Smooth muscle cell of the brain vasculature (primary cell): ENCODE measurements at places on chromosomes 11 and 22.

GRCh38 chr11:16607675-16608644 lies 130.5 kb upstream of the C11orf58 start:
- no peak for DNase-seq

DNA sequence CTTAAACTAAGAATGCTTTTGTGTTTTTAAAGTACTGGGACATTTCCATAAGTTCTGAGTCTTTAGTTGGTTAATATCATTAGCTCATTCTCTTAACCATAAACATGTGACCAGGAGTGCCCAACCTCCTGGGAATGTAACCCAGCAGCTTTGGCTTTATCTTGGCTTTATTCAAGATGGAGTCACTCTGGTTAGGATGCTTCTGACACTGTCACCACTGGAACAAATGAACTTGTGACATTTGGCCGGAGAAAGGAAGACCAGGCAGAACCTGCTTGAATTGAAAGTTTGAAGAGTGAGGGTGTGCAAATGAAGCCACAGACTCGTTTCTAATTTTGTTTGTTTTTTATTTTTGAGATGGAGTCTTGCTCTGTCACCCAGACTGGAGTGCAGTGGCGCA lies 54.6 kb downstream of the OSBP2 start:
- DNase-seq: no peak

GRCh38 chr22:17192186-17192585 lies 27.0 kb downstream of the ADA2 start:
- no peak for DNase-seq

- DNase-seq: no peak
Measured at GRCh38 chr22:39214383-39215069, 30.3 kb downstream of the PDGFB start.

GRCh38 chr11:111457731-111458368 lies 54.3 kb downstream of the BTG4 start:
- no peak for DNase-seq

- DNase-seq: no peak
Measured at GRCh38 chr11:125773516-125773915, 5.1 kb downstream of the PATE2 start.

DNA sequence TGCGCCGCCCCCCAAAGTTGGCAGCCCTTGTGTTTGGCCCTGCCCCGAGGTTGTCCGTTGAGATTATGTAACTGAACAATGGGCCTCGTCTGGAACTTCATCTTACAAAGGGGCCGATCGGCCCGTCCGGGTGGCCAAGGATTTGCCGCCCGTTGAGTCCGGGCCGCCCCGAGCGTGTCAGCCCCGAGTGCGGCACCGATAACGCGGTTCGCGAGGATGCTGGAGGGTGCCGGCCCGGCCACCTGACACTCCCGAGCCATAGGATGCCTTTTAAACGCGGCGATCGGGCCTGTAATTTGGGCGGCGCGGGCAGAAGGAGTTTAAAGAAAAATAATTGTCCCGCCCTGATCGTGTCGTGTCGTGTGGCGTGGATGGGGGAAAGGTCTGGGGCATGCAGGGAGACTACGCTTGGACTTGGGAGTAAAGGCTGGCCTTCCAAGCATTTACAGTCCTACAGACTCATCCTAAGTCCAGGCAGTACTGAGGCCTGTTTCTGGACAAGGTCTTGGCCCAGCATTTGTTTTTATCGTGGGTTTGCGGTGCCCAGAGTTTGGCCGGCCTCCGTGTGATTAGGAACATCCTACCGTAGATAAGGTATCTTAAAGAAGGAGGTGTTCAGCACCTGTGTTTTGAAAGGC lies 1.3 kb downstream of the WEE1 start:
- DNase-seq: no peak

DNA sequence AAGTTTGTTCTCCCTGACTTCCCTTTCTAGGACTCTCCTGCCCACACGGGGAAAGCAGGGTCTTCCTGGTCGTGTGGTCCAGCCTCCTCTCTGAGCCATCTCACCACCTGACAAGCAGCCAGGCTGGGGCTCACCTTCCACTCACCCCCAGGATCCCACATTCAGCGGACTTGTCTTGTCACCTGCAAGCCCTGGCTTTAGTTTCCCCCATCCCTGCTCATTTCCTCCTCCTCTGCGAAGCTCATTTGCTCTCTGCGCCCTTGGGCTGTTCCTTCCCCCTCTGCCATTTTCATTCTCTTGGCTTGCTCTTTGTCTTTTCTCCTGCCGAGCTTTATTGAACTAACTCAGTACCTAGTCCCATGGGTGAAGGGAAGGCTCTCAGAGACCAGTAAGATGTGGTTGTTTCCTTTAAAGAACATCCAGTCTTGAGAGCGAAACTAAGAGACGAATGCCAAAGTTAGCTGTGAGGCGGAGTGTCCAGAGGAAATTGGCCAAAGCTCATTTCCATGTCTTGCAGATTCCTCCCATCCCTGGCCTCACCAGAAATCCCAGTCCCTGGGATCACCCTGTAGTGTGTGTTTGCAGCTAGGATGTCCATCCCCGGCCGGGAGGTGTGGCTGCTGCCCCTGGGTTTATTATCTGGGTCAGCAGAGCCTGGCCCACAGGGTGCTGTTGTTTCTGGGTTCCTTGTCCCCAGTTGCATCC lies 2.0 kb downstream of the ST14 start:
- no peak for DNase-seq

DNA sequence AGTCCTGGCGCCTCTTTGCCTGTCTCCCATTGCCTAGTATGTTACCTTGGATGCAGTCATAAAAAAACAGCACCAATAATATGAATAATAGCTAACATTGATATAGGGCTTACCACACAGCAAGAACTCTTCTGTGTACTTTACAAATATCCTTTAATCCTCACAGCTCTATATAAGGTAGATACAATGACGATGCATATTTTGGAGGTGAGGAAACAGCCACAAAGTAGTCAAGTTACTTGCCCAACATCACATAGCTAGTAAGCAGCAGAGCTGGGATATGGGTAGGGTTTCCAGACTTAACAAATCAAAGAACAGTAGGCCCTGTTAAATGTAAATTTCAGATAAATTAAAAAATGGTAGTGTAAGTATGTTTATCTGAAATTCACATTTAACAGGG lies 128.8 kb downstream of the ST3GAL4 start:
- DNase-seq: no peak

- no peak for DNase-seq
Measured at GRCh38 chr11:821512-822371, 3.0 kb downstream of the PNPLA2 start.

GRCh38 chr22:39638958-39639357 lies 68.4 kb downstream of the CACNA1I start:
- DNase-seq: no peak

- no peak for DNase-seq
Measured at GRCh38 chr11:82754410-82754809, 20.7 kb upstream of the FAM181B start.

DNA sequence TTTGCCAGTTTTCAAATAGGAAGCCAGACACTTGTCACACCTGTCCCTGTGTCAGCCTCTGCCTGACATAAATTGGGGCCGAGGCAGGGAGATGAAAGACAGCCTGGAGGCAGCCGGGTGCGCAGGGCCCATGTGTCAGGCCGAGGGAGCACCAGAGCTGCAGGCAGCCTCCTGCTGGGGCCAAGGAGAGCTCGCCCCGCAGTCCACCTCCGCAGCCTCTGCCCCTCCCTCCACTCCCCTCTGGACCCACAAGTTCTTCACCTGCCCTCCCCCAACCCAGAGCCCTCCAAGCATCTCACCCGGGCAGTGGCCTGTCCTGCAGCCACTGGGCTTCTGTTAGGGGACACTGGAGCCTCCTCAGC lies 8.8 kb downstream of the RTN4R start:
- DNase-seq: no peak

- DNase-seq: no peak
Measured at GRCh38 chr11:64186492-64187165, 658 bp downstream of the STIP1 start.

DNA sequence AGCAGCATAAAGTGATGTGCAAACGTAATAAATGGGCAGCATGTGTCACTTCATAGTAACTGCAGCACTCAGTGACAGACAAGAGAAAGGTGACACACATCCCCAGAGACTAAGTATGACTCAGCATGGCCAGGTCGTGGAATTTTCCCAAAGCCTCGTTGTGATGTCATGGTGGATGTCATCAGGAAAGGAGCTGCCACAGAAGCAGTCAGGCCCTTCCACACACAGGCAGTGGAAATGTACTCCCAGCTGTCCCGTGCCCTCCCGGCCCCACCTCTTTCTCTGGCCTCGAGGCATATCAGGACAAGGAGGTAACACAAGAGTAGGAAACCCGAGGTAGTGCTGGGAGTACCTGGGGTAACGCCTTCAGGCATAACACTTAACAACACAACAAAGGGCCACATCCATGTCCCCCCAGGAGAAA lies 8.1 kb downstream of the PC start:
- no peak for DNase-seq

GRCh38 chr11:79440571-79441460 lies at the start of gene TENM4:
TENM4 (minus strand) TSS chr11:79441030; CDS start chr11:79069944, 371,086 bp downstream.
- peak; percentile 39 for DNase-seq

DNA sequence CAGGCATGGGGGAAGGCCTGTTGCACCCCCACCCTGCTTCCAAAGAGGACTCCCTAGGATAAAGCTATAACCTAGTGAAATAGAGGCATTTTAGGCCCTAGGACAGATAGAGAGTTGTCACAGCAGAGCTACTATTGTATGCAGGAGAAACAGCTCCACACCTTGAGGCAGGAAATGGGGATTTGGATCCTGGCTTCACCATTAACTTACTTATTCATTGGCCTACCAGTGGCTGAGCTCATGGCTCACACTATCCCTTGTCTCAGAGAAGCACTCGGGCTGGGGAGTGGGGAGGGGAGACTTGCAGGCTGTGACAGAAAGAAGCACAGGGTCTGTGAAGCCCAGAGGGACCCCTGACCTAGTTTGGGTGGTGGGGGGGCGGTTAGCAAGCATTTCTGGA lies 999 bp upstream of the PDE2A start:
- DNase-seq: no peak

DNA sequence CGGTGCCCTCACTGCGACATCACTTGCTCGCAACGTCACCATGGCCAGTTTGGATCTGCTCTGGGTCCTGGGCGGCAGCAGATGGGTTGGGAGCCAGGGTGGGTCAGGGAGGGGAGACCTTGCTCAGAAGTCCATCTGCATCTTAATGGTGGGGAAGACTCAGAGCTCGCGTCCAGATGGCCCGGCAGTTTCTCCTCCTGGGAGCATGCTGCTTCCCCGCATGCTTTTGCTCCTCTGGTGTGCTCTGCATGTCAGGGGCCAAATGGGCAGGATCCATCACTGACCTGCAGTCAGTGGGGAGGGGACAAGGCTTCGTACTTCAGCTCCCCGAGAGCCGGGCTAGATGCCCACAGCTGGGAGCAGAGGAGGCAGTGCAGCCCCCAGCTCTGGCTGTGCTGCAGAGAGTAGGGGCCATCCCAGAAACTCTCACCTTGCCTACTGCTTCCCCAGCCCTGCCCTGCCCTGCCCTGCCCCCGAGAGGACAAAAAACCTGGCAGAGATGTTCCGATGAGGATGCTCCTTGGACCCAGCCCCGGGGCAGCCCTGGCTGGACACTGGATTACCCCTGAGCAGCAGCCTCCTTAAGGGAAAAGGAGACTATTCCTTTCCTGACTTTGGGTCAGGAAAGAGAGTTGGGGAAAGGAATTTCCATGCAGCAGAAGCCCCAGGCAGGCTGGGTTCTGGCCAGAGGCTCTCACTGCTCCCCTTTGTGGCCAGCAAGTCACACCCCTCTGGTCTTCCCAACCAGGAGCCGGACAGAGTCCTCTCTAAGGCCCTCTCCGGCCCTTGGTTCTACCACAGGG lies 149.9 kb downstream of the PKNOX2 start:
- no peak for DNase-seq

- no peak for DNase-seq
Measured at GRCh38 chr11:7690648-7691047, 15.6 kb downstream of the OVCH2 start.

DNA sequence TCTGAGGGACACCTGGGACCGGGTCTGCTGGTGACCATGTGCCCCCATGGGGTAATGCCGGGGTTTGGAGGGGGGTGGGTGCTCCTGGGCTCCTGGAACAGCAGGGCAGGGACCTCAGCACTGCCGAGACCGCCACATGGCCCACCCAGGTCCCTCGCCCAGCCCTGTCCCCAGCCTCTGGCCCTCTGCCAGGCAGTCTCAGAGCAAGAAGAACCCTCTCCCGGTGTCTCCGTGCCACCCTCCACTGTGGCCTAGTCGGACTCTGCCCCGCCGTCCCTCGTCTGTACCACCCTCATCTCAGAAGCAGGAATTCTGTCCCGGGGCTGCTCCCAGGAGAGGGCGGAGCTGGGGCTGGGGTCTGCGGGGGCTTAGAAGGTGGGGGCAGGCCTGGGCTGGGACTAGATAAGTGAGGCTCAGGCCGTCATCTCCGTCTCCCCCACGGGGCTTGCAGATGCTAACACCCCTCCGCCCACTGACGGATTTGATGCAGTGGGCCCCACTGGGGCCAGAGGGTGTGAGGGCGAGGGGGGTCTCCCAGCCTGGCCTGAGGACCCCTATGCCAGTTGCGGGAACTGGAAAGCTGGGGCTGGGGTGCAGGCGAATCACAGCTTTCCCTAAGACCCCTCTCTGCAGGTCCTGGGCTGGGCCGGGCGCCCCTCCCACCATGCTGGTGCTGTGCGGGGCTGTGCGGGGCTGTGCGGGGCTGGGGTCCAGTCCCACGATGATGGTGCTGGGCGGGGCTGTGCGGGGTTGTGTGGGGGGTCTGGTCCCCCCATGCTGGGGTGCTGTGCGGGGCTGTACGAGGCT lies 1.1 kb downstream of the MUC5AC start:
- no peak for DNase-seq

GRCh38 chr22:41532908-41533825 lies 11.1 kb downstream of the POLR3H start:
- no peak for DNase-seq

DNA sequence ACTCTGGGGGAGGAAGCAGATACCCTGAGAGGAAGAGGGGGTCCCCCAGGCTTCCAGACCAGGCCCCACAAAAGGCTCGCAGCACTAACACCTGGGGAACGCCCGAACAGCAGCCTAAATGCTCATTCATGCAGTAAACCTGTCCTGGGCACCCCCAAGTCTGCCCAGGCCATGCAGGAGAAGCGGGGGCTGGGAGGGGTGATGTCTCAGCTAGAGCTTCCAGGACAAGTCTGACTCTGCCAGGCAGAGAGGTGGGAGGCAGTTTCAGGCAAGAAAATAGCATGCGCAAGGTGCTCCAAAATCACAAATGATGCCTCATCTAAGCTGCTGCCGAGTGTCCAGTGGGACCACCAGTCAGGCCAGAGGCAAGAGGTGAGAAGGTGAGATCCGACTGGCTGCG lies 14.6 kb downstream of the CABP7 start:
- no peak for DNase-seq
